Cardiac muscle cell (in vitro differentiated cells and primary cell): ENCODE measurements at places on chromosomes 6 and 20. TPM values are rescaled to one million over a fixed set of nuclear protein-coding genes. Genes with fewer than 3 reads are reported as not detected.

The SAMD10 gene
- total RNA-seq = 20.3 and 20.8 TPM in 2 replicates

The ERGIC3 gene
- total RNA-seq = 213 and 254 TPM in 2 replicates

The CRISP2 gene
- total RNA-seq = not detected in 2 replicates

The HDGFL1 gene
- total RNA-seq = not detected in 2 replicates

The FNDC1 gene
- 0.25 and 0.30 TPM in 2 replicates for total RNA-seq

The MUC22 gene
- not detected in 2 replicates for total RNA-seq

The GJA10 gene
- not detected in 2 replicates for total RNA-seq

The RAET1L gene
- not detected in 2 replicates for total RNA-seq
